Endothelial cell (in vitro differentiated cells): ENCODE measurements at places on chromosomes 2 and 18.
A peak's percentile ranks its signal among the peaks of the same experiment; 100 is the strongest.

DNA sequence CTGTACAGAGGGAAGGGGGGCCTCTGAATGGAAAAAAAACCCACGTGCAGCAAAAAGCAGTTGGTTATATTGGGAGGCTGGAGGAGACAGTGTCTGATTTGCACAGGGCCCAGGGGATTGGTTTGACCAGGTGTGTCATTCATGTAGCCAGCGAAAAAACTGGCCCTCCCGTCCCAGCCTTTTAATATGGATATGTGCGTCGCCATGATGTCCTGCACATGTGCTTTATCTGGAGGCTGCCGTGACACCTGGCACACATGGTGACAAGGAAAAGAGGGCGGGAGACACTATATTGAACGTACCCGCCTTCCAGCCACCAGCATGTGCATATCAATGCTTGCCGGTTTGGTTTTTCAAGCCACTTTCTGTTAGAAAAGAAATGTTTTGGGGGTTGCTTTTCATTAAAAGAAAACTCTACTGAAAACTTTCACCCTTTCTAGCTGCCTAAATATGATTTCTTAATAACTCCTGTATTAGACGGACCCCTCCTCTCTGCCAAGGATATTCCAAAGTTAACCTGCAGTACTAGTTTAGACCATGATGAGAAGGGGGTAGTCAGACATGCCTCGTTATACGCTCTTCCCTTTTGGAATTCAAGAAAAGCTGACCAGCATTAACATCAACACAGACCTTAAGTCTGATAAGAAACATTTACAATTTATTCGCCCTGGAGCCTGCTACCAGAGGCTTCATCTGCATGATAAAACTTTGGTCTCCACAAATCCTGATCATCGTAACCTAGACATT, 16.2 kb downstream of the SLC25A52 start:
- DNase-seq = no peak

GRCh38 chr2:105595536-105595935, 149.2 kb upstream of the NCK2 start:
- DNase-seq = no peak

DNA sequence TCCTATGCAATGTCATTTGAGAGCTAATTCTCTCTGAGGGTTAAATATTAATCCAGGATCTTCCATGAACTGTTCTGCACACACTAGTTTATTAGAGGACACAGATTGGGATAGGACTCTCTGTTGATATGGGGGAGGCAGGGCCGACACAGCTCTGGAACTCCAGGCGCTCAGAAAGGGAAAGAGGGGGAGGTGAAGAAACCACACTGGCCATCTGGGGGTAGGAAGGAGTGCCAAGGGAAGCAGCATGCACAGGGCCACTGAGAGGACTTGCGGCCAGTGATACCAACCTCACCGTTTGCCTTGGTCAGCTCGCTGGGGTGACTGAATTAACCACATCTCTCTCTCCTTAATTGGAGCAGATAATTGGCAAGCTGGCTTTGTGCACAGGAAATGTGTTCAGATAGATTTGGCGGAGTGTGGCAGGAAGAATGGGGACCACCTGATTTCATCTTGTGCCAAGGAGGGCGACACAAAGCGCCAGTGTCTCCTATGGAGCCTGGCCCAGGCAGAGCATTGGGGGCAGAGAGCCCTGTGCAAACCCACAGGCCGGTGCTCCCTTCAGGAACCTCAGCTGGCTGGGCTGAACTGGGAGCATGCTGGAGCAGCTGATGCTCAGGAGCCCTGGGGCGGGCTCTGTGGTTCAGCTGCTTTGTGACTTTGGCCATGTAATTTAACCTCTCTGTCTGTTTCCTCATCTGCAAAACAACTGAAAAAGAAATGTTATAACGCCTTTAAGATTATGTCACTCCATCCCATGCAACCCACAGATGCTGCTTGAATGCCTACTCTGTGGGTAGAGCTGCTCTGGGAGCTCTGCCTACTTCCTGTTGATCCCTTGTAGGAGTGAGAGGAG, 114.7 kb upstream of the STON1 start:
- no peak for DNase-seq

- DNase-seq = no peak
Observed at GRCh38 chr2:160445673-160446072, 47.9 kb downstream of the RBMS1 start.

DNA sequence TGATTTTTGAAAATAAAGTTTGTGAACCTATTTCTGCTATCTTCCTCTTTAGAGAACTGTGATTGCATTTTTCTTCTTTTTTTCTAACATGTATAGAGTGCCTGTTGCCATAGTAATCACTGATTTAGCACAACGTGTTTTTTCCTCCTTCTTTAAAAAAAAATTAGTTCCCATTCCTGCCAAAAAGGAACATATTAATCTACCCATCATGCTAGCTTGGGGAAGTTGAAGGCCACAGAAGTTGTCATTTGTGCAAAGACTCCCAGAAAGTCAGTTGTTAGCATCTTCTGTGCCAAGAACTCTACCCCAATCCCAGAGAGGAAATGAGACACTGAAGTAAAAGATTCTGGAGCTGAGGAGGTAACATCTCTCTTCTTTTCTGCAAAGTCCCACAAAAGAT, 57.3 kb downstream of the SLC8A1 start:
- no peak for DNase-seq

DNA sequence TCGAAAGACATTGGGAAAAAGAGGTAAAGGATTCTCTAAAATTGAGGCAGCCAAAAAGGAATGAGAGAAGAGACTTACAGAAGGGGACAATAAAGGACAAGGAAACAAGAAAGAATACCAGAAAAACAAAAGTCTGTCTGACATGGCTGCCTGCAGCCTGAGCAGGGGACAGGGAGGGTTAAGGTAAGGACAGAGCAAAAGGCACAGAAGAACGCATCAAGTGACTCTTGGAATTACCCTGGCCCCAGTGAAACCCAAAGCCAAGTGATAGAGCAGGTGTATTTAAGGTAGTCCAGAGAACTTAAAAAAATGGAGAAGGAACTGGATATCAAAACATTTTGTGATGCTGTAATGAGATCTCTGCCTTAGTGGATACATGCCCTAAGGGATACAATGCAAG, 47.1 kb upstream of the XIRP2 start:
- DNase-seq = no peak

- DNase-seq = no peak
Observed at GRCh38 chr18:22946217-22946616, 13.1 kb downstream of the RBBP8 start.

- no peak for DNase-seq
Observed at GRCh38 chr2:24899361-24899910, 20.6 kb downstream of the ADCY3 start.

- DNase-seq = no peak
Observed at GRCh38 chr18:68992719-68993482, 195.0 kb downstream of the CCDC102B start.

DNA sequence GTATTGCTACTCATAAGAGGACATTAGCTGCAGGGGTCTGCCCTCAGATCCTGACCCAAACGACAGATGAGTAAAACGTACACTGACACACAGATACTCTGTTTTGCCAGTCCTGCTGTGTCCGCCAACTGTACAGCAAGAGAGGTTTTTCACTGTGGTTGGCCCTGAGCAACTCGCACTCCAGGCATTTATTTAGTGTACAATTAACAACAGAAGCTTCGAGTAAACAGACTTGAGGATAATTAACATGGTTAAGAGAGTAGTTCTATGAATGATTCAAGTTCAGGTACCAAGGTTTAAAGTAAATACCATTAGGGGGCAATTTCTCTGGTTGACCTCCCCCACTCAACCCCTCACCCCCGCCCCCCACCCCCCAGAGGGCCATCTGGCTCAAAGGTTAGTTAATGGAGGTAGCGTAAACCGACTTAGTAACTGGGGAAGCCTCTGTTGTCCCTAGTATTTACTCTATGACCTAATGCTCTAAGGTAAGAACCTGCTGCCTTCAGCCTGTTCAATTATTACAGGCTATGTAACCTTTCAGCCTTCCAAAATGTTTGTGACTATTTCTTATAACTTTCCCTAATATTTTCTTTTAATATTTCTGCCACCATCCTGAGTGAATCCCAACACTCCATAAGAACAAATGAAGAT, 103.9 kb upstream of the XIRP2 start:
- no peak for DNase-seq

DNA sequence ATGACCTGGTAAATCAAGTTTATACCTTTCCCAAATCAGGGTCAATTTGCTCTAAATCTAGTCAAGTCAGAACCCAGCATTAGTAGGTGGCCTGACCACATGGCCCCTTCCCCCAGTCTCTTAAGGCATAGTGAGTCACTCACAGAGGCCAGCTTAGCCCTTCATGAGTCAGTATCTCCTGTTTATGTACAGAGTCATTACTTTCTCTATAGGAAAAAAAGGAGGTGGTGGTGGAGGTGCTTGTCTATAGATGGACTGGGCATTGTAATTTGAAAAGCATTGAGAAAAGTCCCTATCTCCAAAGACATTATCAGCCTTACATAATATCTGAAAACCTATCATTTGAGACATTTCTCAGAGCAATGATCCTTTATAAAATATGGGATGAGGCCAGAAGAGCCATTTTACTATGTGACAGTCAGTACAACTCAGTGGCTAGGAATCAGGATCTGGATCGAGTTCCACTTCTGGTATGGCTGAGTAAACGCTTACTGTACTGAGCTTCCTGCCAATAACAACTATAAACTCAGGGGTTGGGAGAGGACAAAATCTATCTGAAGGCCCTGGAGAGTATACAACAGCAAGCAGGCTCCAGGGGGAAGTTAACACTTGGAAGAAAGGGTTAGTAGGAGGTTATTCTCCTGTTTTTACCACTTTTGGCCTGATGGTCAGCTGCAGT, 22.5 kb upstream of the SIGLEC15 start:
- no peak for DNase-seq

DNA sequence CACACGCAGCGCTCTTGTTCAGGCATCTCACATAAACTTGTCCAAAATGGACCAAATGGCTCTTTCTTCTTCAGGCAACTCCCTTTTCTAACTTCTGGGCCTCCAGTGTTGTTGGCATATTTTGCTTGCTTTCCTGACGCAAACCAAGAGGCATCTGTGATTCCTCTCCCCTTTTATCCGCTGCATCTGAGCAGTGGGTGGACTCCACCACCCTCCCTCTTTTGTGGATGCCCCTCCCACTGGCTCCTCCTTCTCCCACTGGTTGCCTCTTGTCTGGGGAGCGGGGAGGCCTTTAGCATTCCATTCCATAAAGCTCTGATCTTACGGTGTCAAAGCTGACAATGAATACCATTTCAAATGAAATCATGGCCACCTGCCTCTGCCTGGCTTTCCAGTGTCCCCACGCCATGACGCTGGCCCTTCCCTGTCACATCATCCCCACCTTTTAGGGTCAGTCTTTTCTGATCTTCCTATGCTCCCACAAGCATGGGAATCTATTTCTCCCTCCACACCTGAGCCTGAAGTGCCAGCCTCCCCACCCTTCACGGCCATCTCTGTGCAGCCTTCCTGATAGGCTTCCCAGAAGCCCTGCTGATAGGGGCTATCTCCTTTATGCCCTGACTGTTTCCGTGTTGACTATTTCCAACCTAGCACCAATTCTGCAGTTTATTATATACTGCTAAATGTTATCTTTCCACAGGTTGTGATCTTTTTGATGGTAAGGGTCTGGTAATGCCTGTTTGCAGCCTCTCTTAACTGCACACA, 51.5 kb downstream of the RPL37A start:
- DNase-seq = no peak

- DNase-seq = no peak
Observed at GRCh38 chr2:17912266-17912691, 33.8 kb downstream of the KCNS3 start.

GRCh38 chr2:46029332-46029811, 267.8 kb upstream of the EPAS1 start:
- DNase-seq = peak; percentile 54

- DNase-seq = no peak
Observed at GRCh38 chr2:178282075-178282815, 87.9 kb downstream of the OSBPL6 start.

- DNase-seq = no peak
Observed at GRCh38 chr2:48527226-48527885, 2.6 kb upstream of the STON1 start.

DNA sequence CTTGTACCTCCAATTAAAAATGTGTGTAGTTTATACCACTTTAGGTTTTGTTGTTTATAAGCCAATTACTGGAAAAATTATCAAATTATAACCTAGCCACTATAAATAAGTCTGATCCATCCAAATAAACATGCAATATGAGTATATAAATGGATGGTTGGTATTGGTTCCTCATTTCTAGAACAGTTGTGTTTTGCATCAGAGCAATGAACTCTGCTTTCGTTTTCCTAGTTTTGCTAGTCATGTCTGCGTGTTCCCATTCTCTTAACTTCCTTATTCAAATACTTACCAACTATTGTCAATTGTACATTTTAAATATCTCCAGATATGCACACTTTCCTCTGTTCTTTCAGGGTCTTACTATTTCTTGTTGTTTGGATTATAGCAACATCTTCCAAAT, 641.7 kb downstream of the NR4A2 start:
- DNase-seq = no peak

- no peak for DNase-seq
Observed at GRCh38 chr2:181036848-181037603, 56.6 kb downstream of the UBE2E3 start.

GRCh38 chr2:152223977-152224376, 48.4 kb upstream of the STAM2 start:
- no peak for DNase-seq

DNA sequence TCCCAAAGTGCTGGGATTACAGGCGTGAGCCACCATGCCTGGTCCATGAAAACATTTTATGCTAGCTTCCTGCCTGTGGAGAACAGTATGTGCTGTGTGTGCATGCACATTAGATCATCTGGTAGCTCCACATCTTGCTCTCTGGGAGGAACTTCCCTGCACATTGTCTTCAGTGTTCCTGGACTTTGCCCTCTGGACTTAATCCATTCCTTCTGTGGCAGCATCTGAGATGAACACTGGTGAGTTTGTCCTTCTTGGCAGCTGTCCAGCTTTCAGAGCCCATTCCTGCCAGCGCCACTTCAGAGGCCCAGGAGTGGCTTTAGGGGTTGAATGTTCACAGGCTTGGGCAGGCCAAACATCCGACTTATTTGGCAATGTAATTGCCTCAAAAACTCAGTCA, 65.2 kb downstream of the POU3F3 start:
- no peak for DNase-seq

- DNase-seq = no peak
Observed at GRCh38 chr18:11570073-11570588, 39.3 kb upstream of the SLC35G4 start.

DNA sequence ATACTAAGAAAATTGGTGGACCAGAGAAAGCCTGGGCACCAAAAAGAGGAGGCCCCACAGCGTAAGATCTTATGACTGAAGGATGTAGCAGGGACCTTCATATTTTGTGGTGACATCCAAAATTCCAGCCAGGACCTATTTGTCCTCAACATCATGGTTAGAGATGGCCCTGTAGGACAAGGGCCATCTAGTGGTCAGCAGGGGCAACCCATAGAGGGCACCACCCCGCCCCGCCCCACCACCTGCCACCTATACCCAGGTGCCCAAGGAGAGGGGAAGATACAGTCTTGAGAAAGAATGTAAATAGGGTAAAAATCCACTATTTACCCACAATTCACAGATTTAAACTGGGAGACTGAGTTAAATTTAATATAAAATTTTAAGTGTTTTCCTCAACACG, 59.6 kb upstream of the TMEM163 start:
- no peak for DNase-seq

- no peak for DNase-seq
Observed at GRCh38 chr2:19473350-19473749, 114.9 kb upstream of the OSR1 start.
